ENCODE measurements at places on chromosomes 2 and 18.

DNA sequence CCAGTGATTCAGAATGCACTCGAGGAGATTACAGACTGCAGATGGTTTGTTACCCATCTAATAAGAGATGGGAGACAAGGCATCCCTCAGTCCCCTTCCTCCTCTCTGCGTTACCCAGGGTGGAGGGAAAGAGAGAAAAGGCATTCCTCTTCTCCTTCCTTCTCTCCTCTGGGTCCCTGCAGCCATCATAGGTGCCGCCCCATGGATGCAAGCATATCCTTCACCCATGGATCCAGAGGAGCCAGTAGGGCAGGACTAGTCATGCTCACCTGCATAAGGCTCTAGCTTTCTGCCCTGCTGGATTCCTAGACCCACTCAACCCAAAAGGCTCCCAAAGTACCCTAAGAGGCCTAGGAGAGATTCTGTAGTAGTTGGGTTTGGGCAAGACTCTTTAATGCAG is 20.4 kb downstream of the CMPK2 start:
- peak; percentile 36 for DNase-seq

DNA sequence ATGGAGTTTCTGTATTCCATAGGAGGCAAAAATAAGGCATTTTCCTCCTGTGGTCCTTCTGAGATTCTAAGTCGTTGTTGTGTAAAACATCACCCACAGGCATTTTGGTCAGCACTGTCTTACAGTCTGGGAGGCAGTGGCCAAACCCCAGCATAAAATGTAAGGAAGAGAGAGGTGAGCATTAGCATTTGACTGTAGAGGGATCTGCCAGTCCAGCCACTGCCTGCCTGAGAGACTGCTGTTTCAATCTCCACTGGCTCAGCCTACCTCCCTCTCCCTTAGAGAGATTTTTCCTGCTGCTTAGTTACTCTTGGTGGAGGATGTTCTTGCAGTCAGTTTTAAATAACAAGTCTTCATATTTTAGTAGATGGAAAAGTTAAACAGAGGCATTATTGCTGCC is 77.0 kb downstream of the ARHGEF33 start:
- no peak for DNase-seq

GRCh38 chr18:49650426-49650891 is 88.6 kb downstream of the LIPG start:
- no peak for DNase-seq

GRCh38 chr2:240958366-240959213 is 39.8 kb upstream of the SNED1 start:
- no peak for DNase-seq

DNA sequence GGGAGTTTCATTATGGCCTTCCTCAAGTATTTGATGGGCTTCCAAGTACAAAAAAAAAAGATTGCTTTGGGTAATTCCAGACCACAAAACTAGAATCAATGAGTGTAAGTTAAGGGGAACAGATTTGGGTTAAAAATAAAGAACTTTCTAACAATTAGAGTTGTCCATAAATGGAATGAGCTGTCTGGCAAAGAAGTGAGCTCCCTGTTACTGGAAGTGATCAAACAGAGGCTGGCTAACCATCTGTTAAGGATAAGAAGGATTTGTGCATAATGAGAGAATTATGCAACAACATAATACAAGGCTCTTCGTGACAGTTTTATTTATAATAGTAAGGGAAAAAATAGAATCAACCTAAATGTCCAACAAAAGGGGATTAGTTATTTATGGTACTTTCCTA is 44.6 kb upstream of the ACVR1 start:
- no peak for DNase-seq

- no peak for DNase-seq
Observed at GRCh38 chr18:58290116-58290695, 246.2 kb downstream of the NEDD4L start.

GRCh38 chr2:181984060-181984459 is 1.6 kb upstream of the PPP1R1C start:
- no peak for DNase-seq

DNA sequence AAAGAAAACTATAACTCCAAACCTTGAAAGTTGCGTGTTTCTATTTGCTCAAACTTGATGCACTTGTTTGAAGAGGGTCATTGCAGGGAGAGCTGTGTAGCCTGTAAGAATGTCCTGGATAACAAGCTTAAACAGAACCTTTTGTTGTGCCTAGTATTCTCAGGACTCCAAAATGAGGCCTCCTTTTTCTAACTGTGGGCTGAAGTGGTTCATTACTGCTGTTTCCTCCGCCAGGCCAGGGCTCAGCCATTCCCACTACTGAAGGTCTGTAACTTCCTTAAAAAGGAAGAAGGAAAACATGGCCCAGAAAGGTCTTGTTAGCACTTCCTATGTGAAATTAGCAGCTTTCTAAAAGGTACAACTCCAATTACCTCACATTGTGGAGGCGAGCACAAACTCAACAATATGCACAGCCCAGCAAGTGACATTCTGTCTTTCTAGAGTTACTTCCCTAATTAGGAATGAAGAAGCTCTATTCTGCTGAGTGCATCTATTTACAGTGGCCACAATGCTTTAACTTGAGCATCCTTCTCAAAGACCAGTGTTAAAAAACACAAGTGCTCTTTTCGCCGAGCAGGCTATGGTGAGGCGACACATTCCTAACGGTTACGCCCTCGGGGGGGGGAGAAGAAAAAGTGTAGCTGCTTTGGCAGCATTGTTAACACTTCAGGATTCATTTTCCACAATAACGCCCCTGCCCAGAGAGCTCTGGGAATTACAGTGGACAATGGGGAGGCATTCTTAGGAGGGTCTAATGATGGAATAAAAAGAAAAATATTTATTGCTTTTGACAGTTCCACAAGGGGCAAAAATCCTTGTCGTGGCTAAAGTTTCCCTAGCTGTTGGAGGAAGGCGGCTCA is 136.9 kb upstream of the SIX3 start:
- DNase-seq = no peak

- no peak for DNase-seq
Observed at GRCh38 chr2:81266106-81266505, 961.6 kb upstream of the LRRTM1 start.

DNA sequence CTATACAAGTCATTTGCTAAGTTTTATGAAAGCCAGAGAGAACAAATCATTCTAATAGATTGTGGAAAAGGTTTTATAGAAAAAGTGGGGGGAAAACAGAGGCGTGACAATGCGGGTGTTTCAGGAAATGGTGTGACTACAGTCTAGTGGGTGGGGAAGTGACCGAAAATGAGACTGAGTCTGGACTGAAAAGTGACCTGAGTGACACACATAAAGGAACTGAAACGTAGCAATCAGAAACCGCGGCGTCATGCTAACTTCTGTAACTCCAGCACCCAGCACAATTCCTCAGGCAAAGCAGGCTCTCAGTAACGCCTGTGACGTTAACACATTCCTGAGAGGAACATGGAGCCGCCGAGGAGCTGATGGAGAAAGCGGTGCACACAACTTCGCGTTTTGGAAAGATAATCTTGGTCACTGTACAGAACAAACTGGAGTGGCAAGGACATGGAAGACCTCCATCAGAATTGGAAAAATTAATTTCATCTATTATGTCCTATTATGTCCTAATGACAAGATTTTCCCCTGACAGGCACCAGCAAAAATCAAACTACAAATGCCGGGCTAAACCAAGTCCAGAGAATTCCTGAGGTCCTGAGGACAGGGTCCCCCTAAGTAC is 1.4 kb upstream of the CD226 start:
- DNase-seq = no peak

DNA sequence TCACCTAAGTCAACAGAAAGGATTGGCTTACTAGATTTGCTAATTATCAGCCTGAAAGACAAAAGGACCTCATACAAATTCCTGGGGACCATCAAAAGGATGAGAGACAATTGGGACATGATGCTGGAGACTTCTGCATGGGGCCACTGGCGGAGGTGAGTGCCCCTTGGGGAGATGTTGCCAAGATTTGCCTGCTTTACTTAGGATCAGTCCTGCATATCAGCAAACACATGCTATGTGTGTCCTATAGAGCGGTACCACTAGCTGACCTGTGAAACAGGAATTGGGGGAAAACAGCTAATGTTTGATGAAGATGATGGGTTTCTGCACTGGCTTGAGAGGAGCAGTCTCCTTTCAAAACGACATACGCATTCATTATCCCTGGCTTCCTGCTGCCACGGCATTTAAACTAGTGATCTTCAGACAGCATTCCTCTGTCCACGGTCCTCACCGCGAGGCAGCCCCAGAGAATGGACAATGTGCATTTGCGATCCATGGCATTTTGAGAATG is 104.2 kb downstream of the TGIF1 start:
- no peak for DNase-seq

DNA sequence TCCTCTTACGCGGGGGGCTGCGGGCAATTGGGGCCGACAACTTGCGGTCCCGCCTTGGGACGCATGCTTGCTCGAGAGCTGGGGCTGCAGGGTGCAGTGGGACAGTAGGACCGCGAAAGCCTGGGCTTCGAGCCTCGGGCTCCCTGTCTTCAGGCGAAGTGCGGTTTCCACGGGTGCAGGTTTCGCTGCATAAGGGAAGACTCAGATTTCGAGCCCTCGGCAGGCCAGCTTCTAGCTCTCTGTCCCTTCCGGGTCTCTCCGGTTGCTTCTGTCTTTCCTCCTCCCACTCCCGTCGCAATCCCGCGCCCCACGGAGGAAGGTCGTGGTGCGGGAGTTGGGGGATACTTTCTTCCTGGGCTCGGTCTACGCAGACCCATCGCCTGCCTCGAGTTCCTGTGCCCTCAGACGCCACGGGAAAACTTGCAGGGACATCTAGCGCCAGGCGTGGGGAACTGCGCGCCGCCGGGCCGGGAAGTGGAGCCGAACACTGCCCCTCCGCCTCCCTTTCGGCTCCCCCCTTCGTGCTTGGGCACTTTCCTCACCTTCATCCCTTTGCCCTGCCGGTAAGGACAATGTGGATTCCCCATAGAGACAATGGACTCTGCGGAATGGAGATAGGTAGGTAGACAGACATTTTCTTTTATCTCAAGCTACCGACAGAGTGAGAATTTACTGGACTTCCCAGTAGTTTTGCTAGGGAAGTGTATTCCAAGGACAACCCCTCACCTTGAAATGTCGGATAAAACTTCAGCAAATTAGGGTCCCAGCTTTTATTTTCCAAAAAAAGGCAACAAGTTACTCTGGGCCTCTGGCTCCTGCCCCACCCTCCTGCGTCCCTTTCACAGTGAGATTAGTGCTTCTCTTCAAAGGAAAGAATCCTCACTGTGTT is 4.2 kb upstream of the HOXD13 start:
- DNase-seq = no peak

DNA sequence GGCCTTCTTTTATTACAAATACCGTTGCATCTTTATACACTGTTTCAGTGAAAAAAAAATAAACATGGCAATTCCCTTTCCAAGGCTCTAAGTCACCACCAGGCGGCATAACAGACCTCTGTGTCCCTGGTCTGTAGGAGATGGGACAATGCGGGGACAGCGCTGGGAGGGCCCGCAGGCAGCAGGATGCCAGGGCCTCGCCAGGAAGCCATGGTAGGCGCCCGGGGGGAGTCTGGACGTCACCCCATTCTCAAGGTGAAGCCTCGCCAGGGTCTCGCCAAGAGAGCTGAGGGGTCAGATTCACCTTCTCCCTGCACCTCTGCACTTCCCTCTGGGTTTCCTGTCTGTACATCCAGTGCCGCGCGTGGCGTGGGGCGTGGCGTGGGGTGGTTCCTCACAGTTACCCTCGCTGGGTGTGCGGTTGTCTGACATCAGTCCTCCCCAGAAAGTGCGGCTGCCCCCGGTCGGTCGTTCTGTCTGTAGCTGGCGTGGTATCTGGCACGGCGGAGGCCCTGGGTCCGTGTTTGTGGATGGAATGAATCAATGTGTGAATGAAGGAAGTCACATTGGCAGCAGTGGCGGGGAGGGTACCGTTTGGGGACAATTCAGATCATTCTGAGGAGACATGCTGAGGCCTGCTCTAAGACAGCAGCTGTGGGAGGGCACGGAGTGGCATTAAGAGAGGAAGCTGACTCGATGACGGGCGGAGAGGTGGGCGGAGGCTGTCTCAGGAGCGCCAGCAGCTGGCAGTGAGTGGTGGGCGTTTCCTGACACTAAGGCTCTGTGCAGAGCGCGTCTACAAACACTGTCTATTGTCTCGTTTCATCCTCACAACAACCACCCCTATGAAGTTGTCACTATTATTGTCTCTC is 46.0 kb downstream of the LRRFIP1 start:
- DNase-seq = peak; percentile 62

GRCh38 chr18:49279041-49279440 is 181.4 kb downstream of the DYM start:
- DNase-seq = no peak

DNA sequence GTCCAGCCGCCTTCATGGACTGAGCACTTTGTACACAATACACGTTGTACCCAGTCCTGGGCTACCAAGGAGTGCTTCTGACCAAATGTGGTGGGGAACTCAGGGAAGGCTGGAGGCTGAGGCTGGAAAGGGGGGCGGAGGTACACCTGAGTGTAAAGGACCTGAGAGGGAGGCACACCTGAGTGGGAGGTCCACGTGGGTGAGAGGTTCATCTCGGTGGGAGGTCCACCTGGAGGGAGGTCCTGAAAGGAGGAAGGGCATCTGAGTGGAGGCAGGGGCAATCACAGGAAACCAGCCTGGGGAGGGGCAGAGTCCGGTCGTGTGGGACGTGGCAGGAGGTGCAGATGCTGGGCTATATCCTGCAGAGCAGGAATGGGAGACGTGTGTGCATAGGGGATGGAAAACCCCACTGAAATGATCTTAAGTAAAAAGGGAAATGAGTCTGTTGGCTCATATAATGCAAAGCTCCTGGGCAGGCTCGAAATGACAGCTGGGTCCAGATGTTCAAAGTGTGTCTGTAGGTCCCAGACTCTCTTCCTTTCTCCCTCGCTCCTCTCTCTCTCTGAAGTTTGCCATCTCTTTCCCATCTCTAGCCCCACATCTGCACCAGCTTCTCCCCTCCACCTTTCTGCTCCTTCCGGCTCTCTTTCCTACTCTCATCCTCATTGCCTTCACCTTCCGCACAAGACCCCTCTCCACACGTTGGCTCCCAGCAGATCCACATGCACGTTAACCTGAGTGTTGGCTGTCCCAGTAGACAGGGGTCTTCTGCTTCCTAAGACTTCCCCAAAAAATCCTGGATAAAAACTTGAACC is 137.7 kb downstream of the PXDN start:
- DNase-seq = no peak

GRCh38 chr2:235001237-235002133 is 49.7 kb downstream of the SH3BP4 start:
- DNase-seq = no peak

DNA sequence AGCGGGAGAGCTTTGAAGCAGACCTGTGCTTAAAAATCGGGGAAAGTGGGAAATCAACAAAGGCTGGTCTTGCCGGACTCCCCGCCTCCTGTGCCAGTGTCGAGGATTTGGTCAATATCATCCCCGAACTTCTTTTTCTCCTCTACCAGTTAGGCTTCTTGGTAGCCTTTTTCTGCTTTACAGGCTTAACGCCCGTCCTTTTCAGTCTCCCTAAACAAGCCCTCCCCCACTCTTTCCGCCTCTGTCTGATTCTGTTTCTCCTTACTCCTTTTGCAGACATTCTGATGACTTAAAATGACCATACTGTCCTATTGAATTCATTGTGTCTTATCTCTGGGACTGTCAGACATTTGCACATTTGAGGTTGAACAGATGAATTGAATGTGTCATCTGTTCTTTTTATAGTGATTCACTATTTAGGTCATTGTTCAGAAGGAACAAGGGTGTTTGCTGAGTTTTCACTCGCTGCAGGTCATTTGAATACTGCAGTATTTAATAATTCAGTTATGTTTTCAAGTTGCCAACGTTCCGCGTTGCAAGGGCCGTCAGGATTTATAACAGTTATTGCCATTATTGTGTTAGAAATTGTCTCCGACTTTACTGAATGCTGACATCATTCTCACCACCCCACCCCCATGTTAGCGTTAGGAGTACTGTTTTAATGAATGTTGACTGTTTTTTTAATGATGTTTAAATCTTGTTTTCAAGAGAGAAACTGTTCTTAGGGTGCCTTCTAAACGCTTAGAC is 1.1 kb downstream of the ITGAV start:
- no peak for DNase-seq
